Glutamatergic neuron (in vitro differentiated cells): ENCODE measurements at places on chromosomes 4 and X. TPM values are rescaled to one million over a fixed set of nuclear protein-coding genes. Genes with fewer than 3 reads are reported as not detected.
A peak's percentile ranks its signal among the peaks of the same experiment; 100 is the strongest.

GRCh38 chrX:100363896-100364295, 46.2 kb downstream of the PCDH19 start:
- H3K4me3 ChIP-seq: peak overlapping the region; percentile 25
- H3K27me3 ChIP-seq: peaks cover 4% of the 10 kb centered on the region
- DNase-seq: peak; percentile 25
- H3K27ac ChIP-seq: no peak overlapping the region
- no peaks in the 10 kb centered on the region for H3K36me3 ChIP-seq

DNA sequence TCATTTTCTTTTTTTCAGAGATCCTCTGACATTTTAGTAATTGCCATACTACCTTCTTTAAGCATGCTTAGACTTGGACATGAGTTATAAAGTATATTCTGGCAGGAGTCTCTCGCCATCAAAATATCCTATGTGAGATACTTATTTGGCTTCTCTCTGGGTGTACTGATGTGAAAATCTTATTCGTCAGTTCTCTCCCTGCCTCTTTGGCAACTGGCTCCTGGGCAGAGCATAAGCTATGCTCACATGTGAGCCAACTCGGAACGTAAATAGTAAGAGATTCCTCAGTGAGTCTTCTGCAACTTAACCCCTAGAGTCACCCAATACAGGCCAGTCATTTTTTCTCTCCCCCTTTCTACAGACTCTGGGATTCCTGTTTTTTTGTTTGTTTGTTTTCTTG, 91.6 kb downstream of the MAGEB17 start:
- H3K4me3 ChIP-seq: no peak overlapping the region
- no peak for DNase-seq
- H3K27ac ChIP-seq: no peak overlapping the region
- H3K36me3 ChIP-seq: no peaks in the 10 kb centered on the region

The ZNF157 gene
- total RNA-seq: 2.9 TPM

The ADRA2C gene
- total RNA-seq: 4.8 TPM

The NPY1R gene
- total RNA-seq: 0.54 TPM

The TRMT2B gene
- total RNA-seq: 5.1 TPM
